Activated T-helper 1 cell treated with Interleukin-2 at 50 U/mL for 16 hours (primary cell): ENCODE measurements at places on chromosomes 4 and X.

- no peak for DNase-seq
These were observed 60.2 kb upstream of the PGAM4 start for GRCh38 chrX:78029663-78030062.

DNA sequence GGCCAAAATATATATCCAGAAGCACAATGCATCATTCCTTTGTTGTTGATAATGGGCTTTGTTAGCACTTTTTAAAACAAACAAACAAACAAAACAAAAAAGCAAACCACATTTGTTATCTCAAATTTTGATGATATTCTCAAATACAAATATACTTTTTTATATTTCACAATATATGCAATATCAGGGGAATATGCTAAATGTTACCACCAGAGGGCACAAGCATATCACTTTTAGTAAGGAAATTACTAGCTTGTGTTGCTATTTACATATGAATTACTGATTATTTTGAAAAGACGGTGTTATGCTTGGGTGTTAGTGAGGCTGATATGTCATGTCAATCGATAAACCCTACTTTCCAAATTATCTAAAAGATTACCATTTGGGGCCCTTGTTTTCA is 29.1 kb downstream of the RIPPLY1 start:
- DNase-seq, result no peak

DNA sequence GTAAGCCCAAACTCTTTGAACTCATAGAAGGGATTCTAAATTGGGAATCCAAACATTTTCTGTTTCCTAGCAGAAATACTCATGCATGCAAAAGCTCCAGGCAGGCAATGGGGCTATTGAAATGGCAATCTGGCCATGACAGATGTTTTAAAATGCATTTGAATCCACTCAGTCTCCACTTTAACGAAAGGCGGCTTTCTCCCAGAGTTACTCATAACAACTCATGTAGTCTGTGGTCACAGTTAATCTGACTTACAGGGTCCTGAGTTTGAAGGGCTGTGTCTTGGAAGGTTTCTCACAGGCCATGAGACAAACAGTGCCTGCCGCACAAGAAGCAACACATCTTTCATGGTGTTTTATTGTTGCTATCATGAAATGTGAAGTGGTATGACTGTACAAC is 185.7 kb downstream of the AMELX start:
- no peak for DNase-seq

GRCh38 chr4:153785910-153786721 is 2.8 kb downstream of the SFRP2 start:
- DNase-seq, result no peak

- no peak for DNase-seq
These were observed 6.4 kb upstream of the PTTG2 start for GRCh38 chr4:37953620-37954293.
